ENCODE measurements at places on chromosomes 2 and 18.

- DNase-seq = peak; percentile 20
Measured at GRCh38 chr2:237026981-237027711, 58.5 kb upstream of the COPS8 start.

DNA sequence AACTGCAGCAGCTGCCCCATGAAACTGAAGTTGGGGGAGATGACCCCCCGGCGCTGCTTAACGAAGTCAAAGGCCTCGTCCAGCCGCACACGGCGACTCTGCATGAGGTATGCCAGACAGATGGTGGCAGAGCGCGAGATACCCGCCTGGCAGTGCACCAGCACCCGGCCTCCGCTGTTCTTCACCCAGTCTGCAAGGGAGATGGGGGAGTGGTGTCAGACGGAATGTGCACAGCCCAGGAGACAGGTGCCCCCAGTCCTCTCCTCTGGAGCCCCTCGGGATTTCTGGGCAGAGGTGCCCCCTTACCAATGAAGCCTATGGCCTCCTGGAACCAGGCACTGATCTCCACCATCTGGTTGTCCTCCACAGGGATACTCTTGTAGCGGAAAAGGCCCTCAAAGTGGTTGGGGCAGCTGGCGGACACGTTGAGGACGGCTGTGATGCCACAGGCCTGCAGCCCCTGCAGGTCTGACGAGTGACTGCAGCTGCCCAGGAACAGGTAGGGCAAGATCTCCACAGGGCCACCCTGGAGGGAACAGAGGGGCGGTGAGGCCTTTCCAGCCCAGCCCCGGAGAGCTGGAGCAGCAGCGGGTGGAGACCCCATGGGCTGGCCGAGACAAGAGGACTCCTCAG, 1.3 kb downstream of the DUSP2 start:
- no peak for DNase-seq

DNA sequence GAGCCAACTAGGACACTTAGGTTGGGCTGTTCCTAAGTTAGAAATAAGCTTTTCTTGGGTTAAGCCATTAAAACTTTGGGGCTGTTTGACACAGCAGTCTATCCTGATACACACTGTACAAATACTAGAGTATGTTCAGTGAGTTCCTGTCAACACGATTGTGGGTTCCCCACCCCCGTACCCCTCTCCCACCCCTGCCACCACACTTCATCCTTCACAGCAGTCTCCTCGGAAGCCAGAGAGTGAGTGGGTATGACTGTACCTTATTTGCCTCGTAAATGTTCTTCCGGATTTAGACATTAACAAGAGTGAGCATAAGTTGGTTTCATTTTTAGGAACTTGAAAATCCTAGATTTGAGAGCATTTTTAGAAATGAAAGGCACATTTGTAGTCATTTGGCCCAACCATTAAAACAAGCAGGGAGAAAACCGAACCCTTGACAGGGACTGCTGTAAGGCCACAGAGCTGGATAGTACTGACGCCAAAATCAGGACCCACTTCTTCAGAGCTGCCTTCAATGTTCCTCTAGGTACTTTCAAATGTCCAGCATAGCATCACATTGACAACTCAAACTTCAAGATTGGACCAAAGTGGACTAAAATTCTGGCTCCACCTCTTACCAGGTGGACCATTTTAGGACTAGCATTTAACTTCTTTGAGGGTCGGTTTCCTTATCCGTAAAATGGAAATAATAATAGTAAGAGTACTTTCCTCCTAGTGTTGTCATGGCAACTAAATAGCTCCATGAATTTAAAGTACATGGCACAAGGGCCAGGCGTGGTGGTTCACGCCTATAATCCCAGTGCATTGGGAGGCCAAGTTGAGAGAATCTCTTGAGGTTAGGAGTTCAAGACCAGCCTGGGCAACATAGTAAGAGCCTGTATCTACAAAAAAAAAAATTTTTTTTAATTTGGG, 166.3 kb upstream of the SERTAD2 start:
- DNase-seq = peak; percentile 9

DNA sequence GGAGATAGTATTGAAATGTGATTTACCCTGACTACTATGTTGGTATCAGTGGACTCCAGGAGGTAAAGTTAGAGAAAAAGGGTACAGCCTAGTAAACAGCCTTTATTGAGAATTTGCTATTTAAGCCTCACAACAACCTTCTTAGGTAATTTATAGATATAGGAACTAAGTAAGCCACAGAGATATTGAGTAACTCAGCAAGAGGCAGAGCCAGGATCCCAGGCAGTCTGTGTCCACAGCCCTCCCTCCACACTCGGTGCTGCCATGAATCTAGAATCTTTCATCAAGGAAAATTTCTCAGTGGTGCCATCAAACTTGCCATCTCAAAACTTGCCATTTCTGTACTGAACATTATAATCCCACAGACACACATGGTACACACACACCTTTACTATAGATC, 170.9 kb downstream of the CAPN13 start:
- no peak for DNase-seq

GRCh38 chr2:3041246-3041645, 336.4 kb downstream of the EIPR1 start:
- no peak for DNase-seq

DNA sequence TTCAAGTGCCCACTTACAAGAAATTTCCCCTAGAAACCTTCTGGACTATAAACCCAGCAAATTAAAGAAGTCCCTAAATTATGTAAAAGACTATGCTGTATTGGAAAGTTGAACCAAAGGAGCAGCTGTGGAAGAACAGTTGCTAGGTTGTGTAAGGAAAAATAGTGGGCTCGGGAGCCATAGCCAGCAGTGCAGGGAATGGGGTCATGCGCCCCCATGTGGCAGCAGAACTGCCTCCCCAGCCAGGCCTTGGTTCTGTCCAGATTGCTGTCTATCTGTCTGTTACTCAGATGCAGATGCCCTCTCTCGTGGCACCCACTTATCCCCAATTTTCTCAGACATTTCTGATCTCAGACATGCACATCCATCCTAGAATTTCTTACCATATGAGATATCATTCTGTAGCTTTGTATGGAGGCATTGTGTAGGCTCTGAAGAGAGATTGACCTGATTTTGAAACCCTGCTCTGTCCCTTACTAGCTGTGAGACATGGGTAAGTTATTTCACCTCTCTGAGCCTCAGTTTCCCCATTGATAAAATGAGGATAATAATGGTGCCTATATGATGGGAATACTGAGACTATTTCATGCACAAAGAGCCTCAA, 258.3 kb downstream of the SS18 start:
- no peak for DNase-seq

DNA sequence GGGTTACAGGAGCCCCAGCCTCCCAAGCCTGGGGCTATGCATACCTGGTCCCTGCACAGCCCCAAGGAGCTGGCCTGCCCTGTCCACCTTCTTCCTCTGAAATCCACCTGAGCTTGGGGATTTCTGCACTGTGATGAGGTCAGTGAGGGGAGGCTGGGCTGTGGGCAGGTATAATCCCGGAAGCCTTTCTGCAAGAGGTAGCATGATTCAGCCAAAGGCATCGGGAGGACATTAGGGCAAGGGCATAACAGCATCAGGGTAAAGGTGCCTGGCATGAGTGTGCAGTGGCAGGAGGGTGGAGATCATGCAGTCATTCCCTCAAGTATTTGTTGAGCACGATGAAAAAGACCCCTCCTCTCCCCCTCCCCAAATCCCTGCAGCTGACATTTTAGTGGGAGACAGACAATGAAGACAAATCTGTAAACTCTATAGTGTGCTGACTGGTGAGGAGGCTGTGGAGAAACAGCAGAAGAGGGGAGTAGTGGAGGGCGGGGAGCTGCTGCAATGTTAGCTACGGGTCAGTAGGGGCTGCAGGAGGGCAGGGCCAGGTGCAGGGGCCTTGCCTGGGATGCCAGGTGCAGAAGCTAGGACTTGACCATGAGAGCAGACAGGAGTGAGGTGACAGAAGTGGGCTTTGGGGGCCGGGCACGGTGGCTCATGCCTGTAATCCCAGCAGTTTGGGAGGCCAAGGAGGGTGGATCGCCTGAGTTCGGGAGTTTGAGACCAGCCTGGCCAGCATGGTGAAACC, 18.7 kb downstream of the ZFP36L2 start:
- no peak for DNase-seq

DNA sequence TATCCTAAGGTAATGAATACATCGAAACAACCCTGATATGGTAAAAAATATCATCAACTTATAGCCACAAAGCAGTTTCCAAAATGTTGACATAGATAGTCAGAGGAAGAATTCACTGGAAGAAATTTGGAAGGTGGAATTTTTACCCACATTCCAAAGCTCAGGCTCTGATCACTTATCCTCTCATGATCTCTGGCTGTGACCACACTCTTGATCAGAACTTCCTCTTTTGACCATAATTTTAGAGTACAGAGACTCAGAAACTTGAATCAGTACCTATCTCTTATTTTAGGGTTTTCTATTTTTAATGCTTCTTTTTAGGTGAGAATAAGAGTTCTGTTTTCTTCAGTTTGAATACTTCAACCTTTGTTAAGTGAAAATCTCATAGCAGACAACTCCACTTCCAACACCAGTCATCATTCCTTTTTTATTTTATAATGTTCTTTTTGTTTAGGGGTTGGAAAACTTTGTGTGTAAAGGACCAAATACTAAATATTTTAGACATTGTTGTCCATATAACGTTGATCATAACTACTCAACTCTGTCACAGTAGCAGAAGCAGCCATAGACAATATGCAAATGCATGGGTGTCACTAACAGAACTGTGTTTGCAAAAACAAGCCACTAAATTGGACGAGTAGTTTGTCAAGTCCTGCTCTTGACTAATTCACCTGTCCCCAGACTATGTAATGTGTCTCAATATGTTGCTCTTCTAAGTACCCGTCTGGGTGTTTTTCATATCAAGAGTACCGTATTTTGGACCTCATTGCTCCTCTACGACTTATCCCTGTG, 891.6 kb upstream of the CRIM1 start:
- DNase-seq = no peak

- no peak for DNase-seq
Measured at GRCh38 chr18:2306606-2307005, 264.7 kb downstream of the METTL4 start.

GRCh38 chr2:9741110-9741509, 102.2 kb upstream of the TAF1B start:
- DNase-seq = no peak

- DNase-seq = no peak
Measured at GRCh38 chr2:174773215-174773614, 8.9 kb upstream of the CHRNA1 start.

DNA sequence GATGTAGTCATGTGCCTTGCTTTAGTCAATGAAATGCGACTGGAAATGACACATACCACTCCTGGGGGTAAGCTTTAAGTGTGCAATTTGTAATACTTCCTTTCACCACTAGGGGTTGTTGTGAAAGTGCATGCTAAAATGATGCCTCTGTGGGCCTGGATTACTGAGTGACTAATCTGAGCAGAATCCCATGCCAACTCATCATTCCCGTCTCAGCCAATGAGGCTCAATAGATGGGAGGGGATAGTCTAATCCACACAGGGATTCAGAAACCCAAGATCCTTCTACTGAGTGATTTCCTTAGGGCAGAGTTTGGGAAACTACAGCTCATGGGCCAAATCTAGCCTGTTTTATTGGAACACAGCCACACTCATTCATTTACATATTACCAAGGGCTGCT, 54.0 kb downstream of the HRH4 start:
- DNase-seq = no peak

GRCh38 chr2:110755491-110756078, 23.2 kb downstream of the ACOXL start:
- no peak for DNase-seq

DNA sequence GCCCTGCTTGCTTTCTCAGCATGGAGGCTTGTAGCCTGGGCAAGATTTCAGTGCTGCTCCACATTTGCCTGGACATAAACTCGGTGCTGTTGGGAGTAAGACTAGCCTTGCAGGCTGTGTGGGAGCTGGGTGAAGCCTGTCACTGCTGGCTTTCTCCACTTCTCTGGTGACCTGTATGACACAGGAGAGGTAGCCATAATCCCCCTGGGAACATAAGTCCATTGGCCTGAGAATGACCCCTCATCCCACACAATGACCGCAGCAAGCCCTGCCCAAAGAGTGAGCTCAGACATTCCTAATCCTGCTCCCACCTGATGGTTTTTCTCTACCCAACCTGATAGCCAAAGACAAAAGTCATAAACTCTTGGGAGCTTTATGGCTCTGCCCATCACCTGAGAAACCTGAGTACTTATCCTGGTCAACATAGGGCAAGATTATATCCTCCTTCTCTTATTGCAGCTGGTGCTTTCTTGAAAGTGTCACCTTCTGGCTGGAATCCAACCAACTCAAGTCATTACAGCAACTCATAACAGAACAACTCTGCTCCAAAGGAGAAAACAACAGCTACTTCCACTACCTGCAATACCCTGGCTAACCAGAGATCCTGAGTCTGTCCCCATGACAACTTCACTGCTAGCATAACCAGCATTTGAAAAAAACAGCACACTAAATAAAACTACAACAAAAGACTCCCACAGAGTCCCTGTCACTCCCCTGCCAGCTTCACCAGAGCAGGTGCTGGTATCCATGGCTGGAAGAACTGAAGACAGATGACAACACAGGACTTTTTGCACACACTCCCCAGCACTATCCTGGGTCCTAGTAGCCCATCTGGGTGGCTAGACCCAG, 834.4 kb upstream of the DDX18 start:
- no peak for DNase-seq

- no peak for DNase-seq
Measured at GRCh38 chr2:85998071-85998991, 107.4 kb downstream of the POLR1A start.

All from effector memory CD8-positive, alpha-beta T cell (primary cell).